ENCODE measurements at places on chromosomes 12 and 14.
A peak's percentile ranks its signal among the peaks of the same experiment; 100 is the strongest.

DNA sequence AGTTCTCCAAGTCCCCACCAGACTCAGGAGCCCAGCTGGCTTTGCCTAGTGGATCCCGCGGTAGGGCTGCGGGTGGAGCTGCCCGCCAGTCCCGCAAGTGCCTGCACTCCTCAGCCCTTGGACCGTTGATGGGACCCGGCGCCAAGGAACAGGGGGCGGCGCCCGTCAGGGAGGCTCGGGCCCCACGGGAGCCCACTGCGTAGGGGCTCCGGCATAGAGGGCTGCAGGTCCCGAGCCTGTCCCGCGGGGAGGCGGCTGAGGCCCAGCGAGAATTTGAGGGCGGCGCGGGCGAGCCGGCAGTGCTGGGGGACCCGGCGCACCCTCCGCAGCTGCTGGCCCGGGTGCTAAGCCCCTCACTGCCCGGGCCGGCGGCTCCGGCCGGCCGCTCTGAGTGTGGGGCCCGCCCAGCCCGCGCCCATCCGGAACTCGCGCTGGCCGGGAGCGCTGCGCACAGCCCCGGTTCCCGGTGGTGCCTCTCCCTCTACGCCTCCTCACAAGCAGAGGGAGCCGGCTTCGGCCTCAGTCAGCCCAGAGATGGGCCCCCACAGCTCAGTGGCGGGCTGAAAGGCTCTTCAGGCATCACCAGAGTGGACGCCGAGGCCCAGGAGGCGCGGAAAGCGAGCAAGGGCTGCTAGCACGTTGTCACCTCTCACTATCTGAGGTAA, 452.4 kb upstream of the LRFN5 start:
- DNase-seq: no peak

- DNase-seq: no peak
Observed at GRCh38 chr12:89846473-89847055, 137.9 kb upstream of the ATP2B1 start.

DNA sequence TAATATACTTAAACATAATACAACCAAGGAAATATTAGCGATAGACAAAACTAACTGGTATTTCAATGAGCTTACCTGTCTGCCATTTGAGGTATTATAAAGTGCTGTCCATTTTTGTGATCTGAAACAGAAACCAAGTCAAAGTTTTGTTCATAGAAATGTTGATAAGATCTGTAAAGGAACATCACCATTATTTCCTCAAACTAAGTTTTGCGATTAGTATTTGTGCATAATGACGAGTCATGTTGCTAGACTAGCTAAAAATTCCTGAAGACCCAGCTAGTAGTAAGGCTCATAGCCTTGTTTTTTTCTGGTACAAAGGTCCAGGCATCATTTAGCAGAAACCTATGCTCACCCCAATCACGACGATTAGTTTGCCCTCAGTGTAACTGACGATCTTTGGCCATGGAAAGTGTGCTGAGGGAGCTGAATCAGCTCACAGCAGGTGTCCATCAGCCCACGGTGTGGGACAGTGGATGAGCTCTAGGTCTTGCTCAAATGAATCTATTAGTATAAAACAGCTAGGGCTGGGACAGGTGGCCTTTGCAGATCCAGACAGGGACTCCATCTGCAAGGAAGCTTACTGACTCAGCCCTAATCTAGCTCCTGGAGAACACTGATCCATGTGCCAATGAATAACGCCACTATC, 28.7 kb downstream of the GIT2 start:
- DNase-seq: no peak

DNA sequence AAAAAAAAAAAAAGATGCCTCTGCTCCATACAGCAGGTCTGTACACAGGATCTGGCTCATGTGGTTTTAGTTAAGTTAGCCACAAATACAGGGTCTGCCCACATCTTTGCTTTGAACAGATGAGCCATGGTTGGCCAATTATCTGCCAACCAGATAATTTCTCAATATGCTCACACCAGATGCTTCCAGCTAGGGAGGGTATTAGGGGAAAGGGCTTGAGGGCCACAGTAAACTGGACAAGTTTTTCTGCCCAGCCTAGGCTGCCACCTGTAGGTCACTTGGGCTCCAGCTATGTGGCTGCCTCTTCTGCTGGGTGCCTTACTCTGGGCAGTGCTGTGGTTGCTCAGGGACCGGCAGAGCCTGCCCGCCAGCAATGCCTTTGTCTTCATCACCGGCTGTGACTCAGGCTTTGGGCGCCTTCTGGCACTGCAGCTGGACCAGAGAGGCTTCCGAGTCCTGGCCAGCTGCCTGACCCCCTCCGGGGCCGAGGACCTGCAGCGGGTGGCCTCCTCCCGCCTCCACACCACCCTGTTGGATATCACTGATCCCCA, 776 bp downstream of the RDH5 start:
- peak; percentile 41 for DNase-seq

- DNase-seq: no peak
Observed at GRCh38 chr14:102967506-102967795, 45.0 kb downstream of the AMN start.

DNA sequence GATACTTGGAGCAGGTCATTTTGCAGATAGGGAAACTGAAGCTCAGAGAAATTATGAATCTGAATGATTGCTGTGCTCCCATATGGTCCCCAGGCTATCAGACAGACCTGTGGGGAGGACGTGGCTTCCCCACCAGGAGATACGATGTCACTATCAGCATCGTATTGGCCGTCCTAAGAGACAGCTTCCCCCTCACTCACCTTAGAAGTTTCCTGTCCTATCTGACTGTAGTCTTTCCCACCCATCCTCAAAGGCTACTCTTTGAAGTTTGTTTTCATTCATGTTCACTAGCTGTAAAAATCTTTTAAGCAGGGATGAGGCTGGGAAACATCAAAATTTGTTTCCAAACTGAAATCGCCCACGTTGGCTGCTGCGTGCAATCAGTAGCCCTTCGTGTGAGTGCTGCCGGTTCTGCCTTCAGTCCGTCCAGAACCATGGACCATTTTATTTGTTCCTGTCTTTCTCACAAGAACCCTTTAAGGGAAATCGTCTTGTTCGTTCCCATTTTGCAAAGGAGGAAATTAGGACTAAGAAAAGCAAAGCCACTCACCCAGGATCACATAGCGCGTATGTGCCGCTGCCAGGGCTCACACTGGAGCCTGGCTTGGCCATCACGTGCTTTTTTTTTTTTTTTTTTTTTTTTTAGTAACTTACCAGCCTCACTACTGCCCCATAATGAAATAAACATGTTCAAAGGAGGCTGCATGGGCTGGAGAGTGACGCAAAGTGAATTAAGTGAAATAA, 1.0 kb upstream of the KDM2B start:
- DNase-seq: no peak

- no peak for DNase-seq
Observed at GRCh38 chr14:35867280-35867629, 41.1 kb downstream of the BRMS1L start.

GRCh38 chr12:42987216-42987650, 397.7 kb upstream of the PRICKLE1 start:
- peak; percentile 54 for DNase-seq

DNA sequence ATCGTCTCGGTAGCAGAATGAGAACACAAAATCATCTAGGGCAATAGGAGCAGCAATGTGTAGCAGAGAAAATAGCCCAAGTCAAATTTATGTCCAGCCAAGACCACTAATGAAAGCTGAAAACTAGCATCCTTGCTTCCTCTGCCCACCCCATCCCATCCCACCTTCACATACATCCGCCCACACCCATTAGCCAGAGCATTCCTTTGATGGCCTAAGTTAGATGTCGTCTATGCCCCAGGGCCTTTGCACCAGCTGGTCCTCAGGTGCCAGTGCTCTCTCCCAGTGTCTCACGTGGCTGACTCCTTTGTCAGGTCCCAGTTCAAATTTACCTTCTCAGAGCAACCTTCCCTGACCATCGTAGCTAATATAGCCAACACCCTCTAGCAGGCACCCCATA, 17.8 kb upstream of the PPP2R5C start:
- no peak for DNase-seq

- DNase-seq: no peak
Observed at GRCh38 chr14:100836941-100837804, 11.3 kb downstream of the MEG3 start.

DNA sequence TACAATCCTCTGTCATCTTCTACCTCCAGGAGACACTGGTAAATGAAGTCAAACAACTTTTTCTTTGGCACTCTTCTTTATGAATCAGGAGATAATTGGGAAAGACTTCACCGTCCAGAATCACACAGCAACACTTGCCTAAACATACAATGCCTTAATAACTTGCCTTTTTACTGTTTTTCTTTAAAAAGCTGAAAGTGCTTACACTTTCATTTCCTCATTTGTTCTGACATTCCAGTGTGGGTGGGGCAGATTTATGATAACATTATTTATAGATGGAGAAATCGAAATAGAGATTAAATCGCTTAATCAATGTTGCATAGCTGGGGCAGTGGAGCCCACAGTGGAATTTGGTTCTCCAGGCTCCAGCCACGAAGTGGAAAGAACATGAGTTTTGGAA, 2.8 kb upstream of the FRS2 start:
- DNase-seq: no peak

GRCh38 chr12:29131539-29131938, 17.5 kb upstream of the FAR2 start:
- no peak for DNase-seq

- peak; percentile 49 for DNase-seq
Observed at GRCh38 chr12:85076688-85077430, 40.7 kb downstream of the LRRIQ1 start.

DNA sequence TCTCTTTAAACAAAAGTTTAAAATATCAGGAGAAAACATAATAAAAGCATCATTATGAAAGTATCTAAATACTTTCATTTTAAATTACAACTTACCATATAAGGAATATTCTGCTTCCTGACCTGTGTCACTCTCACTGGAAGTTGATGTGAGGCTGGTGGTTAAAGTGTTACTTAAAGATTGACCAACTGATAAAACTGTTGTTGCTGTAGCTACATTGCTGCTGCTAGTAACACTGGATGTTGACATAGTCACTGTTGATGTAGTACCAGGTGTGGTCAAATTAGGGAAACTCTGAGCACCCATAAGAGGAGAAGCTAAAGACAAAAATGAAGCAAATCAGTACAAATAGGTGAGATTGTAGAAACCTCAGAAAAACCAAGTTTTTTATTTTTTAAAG, 79.9 kb downstream of the HECTD1 start:
- DNase-seq: no peak

DNA sequence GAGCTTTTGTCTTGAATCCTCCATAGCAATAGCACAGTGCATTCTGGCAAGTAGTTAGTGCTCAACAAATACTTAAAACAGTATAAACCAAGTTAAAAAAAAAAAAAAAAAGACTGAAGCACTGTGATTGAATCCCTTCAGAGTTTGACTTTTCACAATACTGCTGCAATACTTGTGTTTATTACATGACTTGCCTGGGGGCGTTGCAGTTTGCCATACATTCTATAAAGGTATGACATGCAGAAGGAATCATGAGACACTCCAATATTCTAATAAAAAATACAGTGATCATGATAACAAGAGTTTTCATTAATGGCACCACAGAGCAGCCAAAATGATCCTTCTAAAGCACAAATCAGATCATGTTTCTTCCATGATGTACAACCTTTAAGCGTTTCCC, 205.0 kb upstream of the CDKN3 start:
- DNase-seq: no peak

GRCh38 chr12:101799774-101800173, 31.0 kb downstream of the GNPTAB start:
- no peak for DNase-seq

DNA sequence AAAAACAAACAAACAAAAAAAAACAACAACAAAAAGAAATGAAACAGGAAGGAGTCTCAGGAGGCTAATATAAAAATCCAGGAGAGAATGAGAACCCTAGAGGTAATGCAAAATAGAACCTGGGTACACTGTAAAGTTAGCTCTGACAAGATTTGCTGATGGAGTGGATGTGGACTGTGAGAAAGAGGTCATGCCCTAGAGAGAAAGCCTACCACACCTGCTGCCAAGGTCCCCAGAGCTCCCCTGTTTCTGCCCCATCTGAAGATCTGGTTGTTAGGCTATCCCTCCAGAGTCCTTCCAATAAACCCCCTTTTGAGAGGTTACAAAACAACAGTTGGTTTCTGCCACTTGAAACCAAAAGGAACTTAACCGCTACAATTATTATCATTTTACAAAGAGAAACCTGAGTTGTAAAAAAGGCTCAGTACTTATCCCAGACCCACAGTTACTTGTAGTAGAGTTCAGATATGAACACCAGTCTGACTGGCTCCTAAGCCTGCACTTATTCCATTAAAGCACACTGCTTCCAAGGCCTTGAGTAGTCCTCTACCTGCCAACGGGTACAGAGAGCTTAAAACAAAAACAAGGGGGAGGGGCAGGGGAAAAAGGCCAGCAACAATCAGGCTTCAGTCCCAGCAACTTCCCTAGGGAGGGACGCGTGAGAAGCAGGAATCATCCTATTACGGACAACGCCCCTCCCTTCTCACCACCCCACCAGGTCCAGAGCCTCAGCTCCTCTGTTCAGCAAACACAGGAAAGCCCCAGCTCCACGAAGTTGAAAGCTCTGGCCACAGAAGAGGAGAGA, 27.7 kb downstream of the PPP1R13B start:
- DNase-seq: no peak

DNA sequence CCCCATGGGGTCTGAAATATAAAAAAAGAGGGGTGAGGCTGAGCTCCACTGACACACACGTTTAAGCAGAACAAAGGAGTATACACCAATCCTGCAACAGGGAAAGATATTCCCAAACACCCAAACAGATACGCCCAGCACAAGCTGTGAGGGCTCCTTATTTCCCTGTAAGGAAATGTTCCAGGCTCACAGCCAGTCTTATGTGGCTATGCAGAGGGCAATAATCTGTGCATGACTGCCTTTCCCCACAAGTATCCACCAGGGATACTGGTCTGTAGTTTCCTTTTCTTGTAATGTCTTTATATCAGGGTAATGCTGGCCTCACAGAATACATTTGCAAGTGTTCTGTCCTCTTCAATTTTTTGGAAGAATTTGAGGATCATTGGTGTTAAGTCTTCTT, 141.7 kb upstream of the DAAM1 start:
- no peak for DNase-seq

- DNase-seq: no peak
Observed at GRCh38 chr14:77377502-77377844, 294 bp downstream of the SAMD15 start.

GRCh38 chr12:41731061-41731460, 413.6 kb downstream of the GXYLT1 start:
- no peak for DNase-seq

DNA sequence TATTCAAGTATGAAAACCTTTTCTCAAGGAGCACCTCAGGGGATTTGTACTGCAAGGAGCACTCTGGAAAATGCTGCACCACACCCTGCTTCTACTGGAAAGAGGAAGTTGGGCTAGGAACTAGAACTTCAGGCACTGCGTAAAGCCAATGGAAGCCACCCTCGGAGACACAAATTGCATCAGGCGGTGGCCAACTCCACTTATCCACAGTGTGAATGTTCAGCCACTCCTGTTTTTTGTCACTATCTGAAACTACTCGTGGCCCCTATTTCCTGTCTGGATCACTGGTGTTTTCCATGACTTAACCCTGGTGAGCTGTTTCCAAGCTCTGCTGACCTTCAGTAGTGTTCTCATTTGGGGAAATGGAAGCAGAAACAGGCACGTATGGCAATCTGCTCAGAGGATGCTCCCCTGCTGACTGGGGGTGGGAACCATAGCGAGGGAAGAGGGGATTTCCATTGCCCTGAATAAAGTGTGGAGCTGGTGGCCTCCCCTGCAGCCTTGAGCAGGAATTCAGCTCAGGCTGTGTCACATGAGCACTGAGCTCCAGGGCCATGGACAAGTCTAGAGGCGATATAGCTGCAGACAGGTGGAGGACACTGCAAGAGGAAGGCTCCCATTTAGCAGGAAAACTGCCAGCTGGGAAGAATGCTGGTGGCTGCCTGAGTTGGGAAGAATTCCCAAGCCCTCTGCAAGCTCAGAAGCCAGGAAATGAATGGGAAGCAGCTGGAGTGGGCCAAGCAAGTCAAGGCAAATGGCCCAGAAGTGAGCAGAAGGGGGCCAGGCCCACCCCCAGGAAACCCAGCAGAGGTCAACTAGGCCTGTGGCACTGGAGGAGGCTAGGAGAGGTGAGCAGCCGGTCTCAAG, 50.5 kb upstream of the RAP1B start:
- DNase-seq: no peak
